ENCODE measurements at places on chromosomes 3 and 15.

- no peak for DNase-seq
Observed at GRCh38 chr3:65575376-65575840, 463.3 kb downstream of the MAGI1 start.

GRCh38 chr3:30183421-30183820, 423.0 kb upstream of the TGFBR2 start:
- DNase-seq, result no peak

GRCh38 chr3:106811376-106811775, 565.9 kb upstream of the CCDC54 start:
- DNase-seq, result no peak

- DNase-seq, result no peak
Observed at GRCh38 chr15:55403531-55403930, 4.6 kb downstream of the CCPG1 start.

GRCh38 chr3:182925944-182926337, 54.4 kb downstream of the DCUN1D1 start:
- DNase-seq, result no peak

All from retina (tissue), 1 donor.